ENCODE measurements at places on chromosomes 1 and 21.

DNA sequence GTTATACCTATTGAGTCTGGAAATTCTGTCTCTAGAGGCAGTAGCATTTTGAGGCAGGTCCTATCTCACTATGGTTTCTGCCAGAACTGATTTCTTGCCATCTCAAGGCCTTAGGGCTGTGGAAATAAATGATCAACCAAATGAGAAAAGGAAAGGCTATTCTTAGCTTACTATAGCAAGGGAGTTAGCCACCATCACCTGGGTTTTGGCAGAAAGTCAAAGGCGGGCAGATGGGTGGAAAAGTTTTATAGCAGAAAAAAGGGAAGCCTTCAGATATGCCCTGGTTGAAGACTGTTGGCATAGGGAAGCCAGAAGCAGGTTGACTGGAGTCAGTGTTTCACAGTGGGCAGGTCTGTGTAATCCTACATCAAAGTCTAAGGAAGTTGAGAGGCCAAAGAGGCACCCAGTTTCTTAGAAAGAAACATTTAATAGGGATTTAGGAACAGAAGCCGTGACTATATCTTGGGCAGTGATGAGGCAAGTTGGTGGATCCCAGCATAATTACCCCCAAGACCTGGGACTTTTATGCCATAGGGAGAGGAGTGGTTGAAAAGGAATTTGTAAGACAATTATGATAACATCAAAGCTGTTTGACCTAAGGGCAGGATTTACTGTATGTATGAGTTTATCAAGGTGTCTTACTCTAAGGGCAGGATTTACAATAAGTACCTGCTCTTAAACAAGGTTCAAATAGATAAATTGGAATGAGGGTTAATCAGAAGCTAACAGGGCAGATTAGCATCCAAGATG is 29.7 kb downstream of the CTH start:
- DNase-seq = no peak

- DNase-seq = no peak
Observed at GRCh38 chr1:158080066-158080465, 86.6 kb downstream of the KIRREL1 start.

DNA sequence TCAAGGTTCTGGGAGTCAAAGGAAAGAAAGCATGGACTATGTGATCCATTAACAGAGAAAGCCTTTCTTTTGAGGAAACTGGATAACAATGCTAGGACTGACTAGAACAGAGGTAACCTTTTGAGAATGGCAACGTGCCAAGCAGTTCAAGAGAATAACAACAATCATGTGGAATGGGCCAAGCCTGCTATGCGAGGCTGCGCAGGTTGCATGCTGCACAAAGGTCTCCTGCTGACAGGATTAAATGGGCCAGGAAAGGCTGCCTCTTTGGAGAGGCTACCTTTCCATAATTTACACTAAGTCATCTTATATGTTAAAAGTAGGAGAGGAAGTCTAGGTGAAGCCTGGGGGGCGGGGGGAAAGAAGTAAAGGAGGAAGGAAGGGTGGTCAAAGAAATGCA is 5.8 kb downstream of the PCNX2 start:
- no peak for DNase-seq

DNA sequence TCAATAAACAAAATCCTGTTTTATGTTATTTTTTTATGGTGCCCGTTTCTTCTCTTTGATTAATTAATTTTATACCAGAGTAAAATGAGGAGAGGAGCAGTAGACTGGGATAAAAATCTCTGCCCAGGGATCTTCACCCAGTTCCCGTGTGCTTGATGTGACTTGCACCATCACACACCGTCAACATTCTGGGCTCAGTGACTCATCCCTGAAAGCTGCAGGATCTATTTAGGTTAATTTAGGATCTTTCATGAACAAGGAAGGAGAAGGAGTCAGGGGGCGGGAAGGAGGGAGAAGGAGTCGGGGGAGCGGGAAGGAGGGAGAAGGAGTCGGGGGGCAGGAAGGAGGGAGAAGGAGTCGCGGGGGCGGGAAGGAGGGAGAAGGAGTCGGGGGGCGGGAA is 182.4 kb downstream of the SMYD3 start:
- no peak for DNase-seq

DNA sequence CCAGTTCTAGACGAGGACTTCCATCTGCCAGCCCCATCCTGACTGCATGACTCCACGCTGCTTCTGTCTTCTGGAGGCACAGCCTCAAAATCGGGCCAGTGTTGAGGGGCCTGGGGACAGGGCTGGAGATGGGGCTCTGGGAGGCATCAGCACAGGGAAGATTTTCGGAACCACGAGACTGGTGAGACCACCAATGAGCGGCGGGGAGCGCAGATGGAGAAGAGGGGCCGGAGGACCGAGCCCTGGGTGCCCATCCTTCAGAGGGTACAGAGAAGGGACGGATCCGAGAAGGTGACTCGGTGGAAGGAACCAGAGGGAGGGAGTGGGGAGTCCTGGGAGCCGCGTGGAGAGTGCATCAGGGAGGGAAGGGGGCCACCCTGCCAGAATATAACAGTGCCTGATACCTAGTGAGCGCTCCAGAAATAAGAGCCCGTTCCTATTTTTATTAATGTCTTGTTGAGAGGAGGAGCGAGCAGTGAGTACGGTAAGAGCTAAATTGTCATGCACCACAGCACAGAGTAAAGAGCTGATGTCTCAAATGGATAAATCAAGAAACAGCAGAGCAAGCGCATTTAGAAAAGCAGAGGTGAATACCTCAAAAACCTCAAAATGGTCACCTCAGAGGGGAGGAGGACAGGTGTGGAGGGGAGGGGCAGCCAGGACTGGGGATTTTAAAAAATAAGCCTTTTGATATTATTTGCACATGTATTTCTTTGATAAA is 26.2 kb upstream of the KIF26B start:
- no peak for DNase-seq

DNA sequence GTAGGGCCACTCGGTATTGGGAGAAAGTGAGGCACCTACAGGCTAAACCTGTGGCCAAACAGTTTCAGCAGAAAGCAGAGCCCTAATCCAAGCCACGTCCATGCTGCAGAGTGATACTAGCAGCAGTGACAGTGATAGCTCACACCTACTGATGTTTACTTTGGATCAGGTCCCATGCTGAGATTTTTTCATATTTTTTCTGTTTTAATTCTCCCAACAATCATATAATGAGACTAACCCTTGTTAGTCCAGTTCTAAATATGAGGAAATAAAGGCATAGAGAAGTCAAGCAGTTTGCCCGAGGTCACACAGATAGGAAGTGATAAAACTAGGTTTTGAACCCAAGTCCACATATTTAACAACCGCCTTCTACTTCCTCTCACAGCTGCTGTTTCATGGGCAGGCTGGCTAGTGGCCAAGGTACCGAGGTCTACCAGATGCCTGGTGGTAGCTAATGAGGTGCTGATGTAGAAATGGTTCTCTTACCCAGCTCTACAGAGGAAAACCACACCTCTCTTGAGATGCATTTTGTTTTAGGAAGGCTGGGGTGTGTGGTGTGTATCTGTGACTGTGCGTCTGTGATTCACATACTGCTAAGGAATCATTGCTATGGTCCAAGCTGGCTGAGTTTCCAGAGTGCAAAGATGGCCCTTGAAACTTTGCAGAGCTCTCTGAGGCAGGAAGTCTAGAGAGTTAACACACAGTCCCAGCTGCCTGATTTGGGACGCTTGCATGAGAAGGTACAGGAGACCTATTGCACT is 80.3 kb upstream of the ARTN start:
- no peak for DNase-seq

DNA sequence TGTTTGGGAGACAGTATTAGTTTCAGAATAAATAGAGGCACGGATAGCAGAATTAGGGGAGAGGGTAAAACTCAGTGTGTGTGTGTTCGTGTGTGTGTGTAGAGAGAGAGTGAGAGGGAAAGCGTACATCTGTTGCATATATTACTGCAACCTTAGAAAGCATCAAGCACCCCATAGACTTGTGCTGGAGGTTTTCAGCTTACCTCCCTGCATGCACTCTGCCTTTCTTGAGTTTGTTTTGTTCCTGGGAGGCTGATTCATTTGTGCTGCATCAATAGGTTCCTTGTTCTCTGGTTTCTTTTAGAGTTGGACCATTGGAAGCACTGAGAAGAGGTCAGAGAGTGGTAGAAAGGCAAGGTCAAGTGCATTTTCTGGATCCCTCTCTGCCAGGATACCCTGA is 104.4 kb upstream of the KCNK1 start:
- DNase-seq = no peak

GRCh38 chr1:48038270-48038767 is 41.1 kb upstream of the TRABD2B start:
- DNase-seq = no peak

- DNase-seq = no peak
Observed at GRCh38 chr1:58165073-58165472, 381.5 kb downstream of the OMA1 start.

- no peak for DNase-seq
Observed at GRCh38 chr1:155127105-155127966, at the start of gene EFNA1. Gene EFNA1, plus strand, starts transcription at chr1:155127876. Its CDS starts 102 bp downstream, at chr1:155127978.

GRCh38 chr1:50846224-50846839 is 113.7 kb downstream of the FAF1 start:
- no peak for DNase-seq

GRCh38 chr1:79896140-79896539 is 889.6 kb upstream of the ADGRL4 start:
- DNase-seq = no peak

DNA sequence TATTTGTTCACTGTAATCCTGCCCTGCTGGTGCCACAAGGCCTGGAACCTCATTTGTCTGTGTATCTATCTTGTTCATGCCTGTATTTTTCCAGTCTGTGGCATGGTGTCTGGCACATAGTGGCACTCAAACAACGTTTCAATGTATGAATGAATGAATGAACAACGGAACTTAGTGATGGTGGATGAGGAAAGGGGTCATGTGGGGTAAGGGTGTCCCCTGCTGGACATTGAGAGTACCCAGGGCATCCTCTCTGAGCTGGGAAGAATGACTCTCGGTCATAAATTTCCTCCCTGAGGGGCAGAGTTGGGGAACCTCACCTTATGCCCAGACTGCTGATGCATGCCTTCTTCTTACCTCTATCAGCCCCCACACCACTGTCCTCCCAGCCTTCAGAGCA is 18.9 kb upstream of the ZNF683 start:
- DNase-seq = no peak

DNA sequence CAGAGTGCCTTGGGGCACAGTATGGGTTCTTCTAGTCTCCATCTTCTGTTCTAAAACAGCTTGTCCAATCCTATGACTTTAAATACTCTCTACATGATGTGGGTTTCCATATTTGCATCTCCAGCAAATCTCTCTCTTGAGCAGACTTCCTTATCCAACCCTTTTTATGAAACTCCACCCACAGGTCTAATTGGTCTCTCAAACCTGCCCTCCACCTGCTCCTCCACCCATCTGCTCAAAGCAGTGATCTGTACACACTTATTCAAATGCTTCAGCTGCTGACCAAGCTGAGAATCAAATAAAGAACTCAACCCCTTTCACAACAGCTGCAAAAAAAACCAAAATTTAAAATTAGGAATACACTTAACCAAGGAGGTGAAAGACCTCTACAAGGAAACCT is 11.5 kb downstream of the MCOLN2 start:
- DNase-seq = no peak

GRCh38 chr1:206135248-206135647 is 18.1 kb upstream of the AVPR1B start:
- DNase-seq = no peak

DNA sequence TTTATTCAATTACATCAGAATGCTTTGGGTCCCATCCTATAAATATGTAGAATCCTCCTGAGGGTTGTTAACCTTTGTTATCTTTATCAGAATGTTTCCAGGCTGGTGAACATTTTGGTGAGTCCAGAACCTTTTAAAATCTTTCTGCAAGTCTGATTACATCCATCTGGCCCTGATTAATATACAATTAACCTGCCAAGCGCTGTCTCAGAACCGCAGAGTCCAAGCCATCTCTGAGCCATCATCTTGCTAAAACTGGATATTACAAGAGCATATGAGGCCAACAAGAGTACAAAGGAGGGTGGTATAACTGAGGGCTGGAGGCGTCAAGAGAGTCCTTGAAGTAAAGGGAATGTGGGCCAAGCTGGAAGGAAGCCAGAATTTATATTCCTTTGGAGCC is 88.6 kb upstream of the ZC3H11B start:
- no peak for DNase-seq

DNA sequence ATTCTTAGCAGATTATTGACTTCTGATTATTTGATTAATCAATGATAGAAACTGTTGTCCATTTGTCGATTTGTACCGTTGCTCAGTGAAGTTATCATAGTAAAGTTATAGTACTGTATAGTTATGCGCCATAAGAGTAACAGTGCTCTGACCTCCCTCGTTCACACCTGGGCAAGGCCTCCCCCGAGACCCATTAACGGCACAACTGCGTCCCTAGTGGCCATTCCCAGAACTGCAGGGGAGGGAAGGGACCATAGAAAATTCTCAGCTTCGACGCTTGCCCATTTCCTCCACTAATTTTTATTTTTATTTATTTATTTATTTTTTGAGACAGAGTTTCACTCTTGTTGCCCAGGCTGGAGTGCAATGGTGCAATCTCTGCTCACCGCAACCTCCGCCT is 334.4 kb downstream of the DSCAM start:
- DNase-seq = no peak

DNA sequence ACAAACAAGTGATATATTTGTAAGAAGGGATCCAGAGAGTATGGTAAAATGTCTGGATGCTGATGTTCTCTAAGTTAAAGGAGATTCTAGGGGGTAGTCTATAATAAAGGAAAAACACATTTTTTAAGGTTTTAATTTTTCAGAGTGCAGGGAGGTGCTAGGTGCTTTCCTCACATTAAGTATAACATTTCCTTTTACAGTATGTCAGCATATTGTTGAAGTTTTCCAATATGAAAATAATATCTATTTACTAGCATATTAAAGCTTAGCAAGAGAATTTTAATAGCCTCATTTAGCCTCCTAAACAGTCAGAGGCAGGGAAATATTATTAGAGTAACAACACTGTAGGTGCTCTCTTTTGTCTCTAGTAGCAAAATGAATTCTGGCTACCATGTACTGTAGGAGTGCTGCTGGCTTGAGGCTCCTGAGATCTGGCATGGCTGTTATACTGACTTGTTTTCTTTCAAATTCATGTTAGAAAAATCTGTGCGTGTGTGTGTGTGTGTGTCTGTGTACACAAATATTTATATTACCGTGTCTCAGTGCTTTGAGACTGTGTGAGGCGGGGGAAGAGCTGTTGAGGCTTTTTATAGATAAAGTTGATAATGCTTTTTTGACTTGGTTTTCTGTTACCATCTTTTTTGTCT is 71.0 kb downstream of the POU2F1 start:
- DNase-seq = no peak

DNA sequence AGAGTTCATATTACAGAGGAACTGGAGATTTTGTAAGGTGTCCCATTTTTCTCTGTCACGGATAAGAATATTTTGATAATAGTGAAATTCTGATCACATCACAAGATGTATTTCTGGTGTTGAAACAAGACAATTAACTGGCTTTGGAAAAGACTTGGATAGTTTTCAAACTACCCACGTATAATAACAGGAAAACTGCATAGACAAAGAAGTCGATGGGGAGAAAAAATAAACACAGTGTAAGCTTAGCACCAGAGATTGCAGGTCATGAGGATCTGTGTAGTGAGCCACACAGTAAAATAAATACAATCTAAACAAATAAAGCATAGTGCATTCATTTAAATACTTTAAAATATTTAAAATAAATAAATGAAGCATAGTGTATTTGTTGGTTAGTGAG is 452.3 kb upstream of the ADAMTS5 start:
- no peak for DNase-seq
